ENCODE measurements at places on chromosomes 2 and 18.

DNA sequence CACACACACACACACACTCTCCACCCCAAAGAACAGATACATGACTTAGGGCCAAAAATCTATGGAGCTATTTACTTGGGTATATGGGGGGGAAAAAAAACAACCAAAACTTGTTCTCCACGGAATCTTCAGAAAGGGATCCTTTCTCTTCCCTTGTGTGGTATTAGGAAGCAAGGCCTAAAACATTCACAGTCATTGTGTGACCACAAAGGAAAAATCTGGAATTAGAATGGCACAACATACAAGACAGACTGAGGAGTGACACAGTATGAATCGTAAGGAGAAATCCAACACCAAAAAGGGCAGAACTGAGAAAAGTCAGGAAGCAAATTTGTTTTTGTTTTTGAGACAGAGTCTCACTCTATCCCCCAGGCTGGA is 70.3 kb downstream of the ASXL2 start:
- H3K27me3 ChIP-seq: no peaks in the 10 kb centered on the region
- peaks cover 34% of the 10 kb centered on the region for H3K36me3 ChIP-seq
- no peaks in the 10 kb centered on the region for H3K4me1 ChIP-seq
- no peak for DNase-seq
- H3K4me3 ChIP-seq: no peak overlapping the region

DNA sequence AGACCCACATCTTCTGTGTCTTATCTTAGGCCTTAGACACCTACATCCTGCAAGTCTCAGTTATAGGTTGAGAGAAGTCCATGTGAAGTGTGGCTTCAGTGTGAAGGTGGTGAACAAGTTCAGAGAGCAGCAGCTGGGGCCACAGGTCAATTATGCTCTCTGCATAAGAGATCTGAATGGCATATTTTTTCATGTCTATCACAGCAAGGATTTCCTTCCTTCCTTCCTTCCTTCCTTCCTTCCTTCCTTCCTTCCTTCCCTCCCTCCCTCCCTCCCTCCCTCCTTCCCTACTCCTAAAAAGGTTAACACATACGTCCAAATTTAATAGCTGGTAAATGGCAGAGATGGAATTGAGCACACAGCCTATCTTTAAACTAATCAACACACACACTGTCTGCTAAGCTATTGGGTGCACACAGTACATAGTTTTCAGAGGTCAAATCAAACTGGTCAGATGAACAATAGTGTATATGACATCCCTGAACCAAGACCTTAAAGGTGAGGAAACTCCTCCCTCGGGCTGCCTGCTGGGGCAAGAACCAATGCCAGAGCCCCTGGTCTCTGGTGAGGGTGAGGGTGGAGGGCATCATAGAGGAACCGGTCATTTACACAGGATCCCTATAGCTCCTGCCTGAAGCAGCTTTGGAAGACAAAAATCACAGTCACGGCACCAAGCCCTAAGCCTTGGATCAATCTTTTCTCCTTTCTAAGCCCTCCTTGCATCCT is 240.9 kb downstream of the ICOS start:
- H3K4me1 ChIP-seq: no peaks in the 10 kb centered on the region
- H3K36me3 ChIP-seq: no peaks in the 10 kb centered on the region
- H3K27me3 ChIP-seq: peaks cover 4% of the 10 kb centered on the region
- H3K4me3 ChIP-seq: no peak overlapping the region
- DNase-seq: no peak
- H3K27ac ChIP-seq: no peak overlapping the region

- H3K4me1 ChIP-seq: no peaks in the 10 kb centered on the region
- H3K36me3 ChIP-seq: peaks cover 4% of the 10 kb centered on the region
- DNase-seq: no peak
- H3K4me3 ChIP-seq: no peak overlapping the region
- H3K27me3 ChIP-seq: no peaks in the 10 kb centered on the region
- no peak overlapping the region for H3K27ac ChIP-seq
Measured at GRCh38 chr18:49101236-49101635, 150.5 kb upstream of the SMAD7 start.

DNA sequence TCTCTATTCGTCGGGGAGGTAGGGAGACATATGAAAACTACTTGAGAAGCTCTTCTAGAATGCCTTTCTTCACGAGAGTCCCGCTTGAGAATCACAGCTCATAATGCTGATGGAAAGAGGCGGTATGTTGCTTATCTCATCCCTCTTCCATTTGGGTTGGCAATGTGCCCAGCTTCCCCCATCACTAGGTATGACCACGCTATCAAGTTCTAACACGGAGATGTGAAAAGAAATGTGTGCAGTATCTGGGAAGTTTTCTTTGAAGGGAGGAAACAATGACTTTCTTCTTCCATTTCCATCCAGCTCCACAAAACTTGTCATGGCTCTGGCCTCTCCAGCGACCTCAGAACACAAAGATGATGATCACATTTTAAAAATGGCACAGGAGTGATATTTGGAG is 742.4 kb downstream of the DCDC2C start:
- H3K27ac ChIP-seq: no peak overlapping the region
- H3K36me3 ChIP-seq: no peaks in the 10 kb centered on the region
- H3K4me1 ChIP-seq: no peaks in the 10 kb centered on the region
- DNase-seq: no peak
- H3K27me3 ChIP-seq: no peaks in the 10 kb centered on the region

DNA sequence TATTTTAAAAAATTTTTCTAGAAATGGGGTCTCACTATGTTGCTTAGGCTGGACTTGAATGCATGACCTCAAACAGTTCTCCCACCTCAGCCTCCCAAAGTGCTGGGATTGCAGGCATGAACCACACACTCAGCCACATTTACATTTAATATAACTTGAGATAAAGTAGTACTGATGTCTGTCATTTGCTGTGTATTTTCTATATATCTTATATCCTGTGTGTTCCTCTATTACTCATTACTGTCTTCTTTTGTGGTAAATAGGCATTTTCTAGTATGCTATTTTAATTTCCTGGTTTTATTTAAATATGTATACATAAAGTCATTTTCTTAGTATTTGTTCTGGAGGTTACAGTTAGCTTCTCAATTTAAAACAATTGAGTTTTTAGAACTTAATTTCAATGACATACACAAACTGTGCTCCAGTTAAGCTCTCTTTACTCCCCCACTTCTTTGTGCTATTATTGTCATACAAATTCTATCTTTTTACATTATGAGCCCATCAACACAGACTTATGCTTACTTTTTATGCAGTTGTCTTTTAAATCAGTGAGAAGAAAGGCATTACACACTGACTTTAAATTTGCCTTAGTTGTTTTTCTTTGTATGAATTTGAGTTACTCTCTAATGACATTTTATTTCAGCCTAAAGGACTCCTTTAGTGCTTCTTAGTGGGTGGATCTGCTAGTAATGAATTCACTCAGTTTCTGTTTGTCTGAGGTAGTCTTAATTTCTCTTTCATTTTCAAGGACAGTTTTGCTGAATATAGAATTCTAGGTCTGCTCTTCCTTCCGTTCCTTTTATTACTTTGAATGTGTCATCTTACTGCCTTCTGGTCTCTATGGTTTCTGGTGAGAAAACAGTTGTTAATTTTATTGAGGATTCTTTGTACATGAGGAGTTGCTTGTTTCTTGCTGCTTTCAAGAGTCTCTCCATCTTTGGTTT is 6.2 kb upstream of the INPP4A start:
- no peak overlapping the region for H3K27ac ChIP-seq
- H3K4me1 ChIP-seq: no peaks in the 10 kb centered on the region
- H3K4me3 ChIP-seq: no peak overlapping the region
- no peaks in the 10 kb centered on the region for H3K27me3 ChIP-seq

DNA sequence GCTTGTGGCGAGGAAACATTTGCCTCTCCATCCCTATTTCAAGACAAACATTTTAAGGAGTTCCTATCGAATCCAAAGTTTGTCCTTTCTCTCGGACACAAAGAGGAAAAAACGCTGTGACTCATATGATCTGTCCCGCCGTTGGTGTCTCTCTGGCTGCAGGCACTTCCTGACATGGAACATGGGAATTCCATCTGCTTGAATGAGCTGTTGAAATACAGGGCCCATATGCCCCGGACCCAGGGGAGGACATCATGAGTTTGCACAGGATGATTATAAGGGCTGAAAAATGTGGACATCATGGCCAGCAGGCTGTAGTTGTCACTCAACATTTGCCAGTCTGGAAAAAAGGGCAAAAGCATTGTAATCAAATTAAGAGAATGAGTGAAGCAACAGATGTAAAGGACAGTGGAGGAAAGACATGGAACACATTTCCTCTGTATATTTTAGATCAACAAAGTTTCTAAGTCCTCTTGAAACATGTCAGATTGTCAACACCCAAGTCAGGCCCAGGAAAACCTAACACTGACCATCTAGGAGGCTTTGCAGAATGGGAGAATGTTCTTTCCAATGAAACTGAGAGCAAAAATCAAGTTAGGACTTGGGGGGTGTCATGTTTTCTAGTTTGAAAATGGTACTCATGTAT is 103.2 kb upstream of the SMIM21 start:
- H3K27ac ChIP-seq: no peak overlapping the region
- no peak overlapping the region for H3K4me3 ChIP-seq
- no peaks in the 10 kb centered on the region for H3K36me3 ChIP-seq
- no peaks in the 10 kb centered on the region for H3K27me3 ChIP-seq
- peak; percentile 57 for DNase-seq
- H3K4me1 ChIP-seq: no peaks in the 10 kb centered on the region

DNA sequence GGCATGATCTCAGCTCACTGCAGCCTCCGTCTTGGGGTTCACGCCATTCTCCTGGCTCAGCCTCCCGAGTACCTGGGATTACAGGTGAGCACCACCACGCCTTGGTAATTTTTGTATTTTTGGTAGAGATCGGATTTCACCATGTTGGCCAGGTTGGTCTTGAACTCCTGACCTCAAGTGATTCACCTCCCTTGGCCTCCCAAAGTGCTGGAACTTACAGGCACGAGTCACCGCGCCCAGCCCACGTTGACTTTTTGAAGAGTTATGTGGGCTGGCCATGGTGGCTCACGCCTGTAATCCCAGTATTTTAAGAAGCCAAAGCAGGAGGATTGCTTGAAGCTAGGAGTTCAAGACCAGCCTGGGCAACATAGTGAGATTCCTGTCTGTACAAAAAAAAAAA is 20.8 kb downstream of the CCL20 start:
- no peak overlapping the region for H3K4me3 ChIP-seq
- H3K27ac ChIP-seq: no peak overlapping the region
- H3K4me1 ChIP-seq: no peaks in the 10 kb centered on the region
- no peaks in the 10 kb centered on the region for H3K36me3 ChIP-seq

- H3K36me3 ChIP-seq: no peaks in the 10 kb centered on the region
- DNase-seq: no peak
- H3K27ac ChIP-seq: peak overlapping the region; percentile 52
- H3K4me1 ChIP-seq: peaks cover 61% of the 10 kb centered on the region
- no peak overlapping the region for H3K4me3 ChIP-seq
Measured at GRCh38 chr18:13379062-13379865, 160.7 kb downstream of the LDLRAD4 start.

DNA sequence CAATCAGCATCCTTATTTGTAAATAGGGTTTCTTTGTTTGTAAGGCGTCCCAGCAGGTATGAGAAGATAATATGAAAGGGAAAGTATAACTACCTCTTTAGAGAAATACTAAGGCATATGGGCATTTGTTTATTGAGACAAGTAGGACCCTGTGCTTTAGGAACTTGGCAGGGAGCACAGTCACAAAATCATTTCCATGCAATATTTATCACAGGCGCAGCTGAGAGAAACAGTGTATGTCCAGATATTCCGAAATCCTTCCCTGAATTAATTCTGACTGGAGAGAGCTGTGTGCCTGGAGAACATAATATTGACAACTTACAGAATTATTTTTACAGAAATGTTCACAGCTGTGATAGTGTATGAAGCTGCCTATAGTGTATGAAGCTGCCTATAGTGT is 416.7 kb downstream of the THSD7B start:
- no peak for DNase-seq
- H3K36me3 ChIP-seq: no peaks in the 10 kb centered on the region
- no peak overlapping the region for H3K4me3 ChIP-seq

DNA sequence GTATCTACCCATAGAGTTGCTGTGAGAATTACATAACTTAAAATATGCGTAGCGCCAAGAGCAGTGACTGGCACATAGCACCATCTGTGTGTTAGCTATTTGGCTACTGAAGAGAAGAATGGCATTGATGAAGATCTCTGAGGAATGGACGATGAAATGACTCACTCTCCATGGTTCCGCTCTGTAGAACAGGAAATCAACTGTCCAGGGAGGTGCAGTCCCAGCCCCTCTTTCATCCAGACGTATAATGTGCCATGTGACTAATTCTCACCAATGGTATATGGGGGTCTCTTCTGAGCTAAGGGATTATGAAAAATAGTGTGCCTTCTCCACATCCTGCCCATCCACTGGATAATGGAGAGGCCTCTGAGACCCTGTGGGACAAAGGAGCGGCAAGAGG is 254.8 kb downstream of the CYP26B1 start:
- no peaks in the 10 kb centered on the region for H3K36me3 ChIP-seq
- DNase-seq: peak; percentile 34
- no peak overlapping the region for H3K27ac ChIP-seq
- peaks cover 5% of the 10 kb centered on the region for H3K4me1 ChIP-seq
- H3K27me3 ChIP-seq: peaks cover 4% of the 10 kb centered on the region

DNA sequence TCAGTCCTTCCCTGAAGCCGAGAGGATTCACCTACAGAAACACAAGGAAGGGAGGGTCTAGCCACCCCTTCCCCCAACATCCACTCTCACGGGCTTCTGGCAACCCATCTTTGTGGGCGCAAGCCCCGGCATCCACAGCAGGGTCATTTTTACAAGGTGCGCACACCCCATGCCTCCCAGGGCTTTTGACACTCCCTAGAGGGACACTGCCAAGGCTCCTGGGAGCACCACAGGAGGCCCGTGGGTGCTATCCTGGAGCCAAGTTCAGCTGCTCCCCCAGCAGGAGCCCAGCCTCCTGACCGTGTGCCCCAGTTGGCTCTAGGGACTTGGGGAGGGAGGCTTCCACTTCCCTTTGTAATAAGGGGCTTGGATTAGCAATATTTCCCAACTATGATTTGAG is 251.6 kb downstream of the TNS1 start:
- peaks cover under 1% of the 10 kb centered on the region for H3K4me1 ChIP-seq
- H3K4me3 ChIP-seq: no peak overlapping the region

DNA sequence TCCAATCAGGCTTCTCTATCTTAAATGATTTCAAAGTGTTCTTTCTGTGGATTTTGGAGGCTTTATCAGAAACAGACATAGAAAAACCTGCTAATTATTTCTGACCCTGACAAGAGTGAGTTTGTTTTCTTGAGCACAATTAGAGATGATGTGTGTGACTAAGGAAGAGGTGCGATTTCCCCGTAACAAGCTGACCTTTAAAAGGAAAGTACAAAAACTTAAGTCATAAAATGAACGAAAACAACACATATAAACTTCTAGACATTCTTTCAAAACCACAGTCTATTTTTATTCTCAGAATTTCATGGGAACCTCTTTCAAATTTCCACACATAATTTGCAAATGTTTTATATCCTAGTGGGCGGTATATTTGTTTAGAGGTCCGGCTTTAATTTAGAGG is 604.8 kb downstream of the CPS1 start:
- DNase-seq: no peak
- H3K36me3 ChIP-seq: no peaks in the 10 kb centered on the region
- no peak overlapping the region for H3K27ac ChIP-seq
- no peak overlapping the region for H3K4me3 ChIP-seq

GRCh38 chr2:105775809-105776559 is 31.3 kb downstream of the NCK2 start:
- H3K27ac ChIP-seq: no peak overlapping the region
- H3K4me1 ChIP-seq: peaks cover 51% of the 10 kb centered on the region
- no peaks in the 10 kb centered on the region for H3K27me3 ChIP-seq
- H3K36me3 ChIP-seq: no peaks in the 10 kb centered on the region
